Activated T-cell treated with anti-CD3 and anti-CD28 coated beads, Interleukin-2, amount 50 U/mL, for 72 hours (primary cell): ENCODE measurements at places on chromosomes 3 and 15. TPM values are rescaled to one million over a fixed set of nuclear protein-coding genes. Genes with fewer than 3 reads are reported as not detected.

DNA sequence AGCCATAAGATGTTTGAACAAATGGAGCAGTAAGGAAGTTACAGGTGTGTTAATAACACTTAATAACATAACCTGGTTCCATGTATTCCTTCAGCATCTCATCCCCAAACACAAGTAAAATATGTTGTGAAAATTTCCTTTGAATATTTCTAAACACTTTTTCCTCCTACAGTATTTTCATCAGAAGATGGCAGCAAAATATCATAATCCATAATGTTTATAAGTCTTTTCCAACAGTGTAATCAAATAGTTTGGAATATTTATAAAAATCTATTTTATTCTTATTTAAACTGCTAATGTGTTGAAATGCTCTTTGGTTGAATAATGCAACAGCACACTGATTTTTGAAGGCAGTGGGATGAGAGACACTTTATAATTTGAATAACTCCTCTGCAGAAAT is 1020.5 kb downstream of the OTOL1 start:
- DNase-seq = no peak

Gene GOLGA6D
- total RNA-seq = 0.55 TPM

DNA sequence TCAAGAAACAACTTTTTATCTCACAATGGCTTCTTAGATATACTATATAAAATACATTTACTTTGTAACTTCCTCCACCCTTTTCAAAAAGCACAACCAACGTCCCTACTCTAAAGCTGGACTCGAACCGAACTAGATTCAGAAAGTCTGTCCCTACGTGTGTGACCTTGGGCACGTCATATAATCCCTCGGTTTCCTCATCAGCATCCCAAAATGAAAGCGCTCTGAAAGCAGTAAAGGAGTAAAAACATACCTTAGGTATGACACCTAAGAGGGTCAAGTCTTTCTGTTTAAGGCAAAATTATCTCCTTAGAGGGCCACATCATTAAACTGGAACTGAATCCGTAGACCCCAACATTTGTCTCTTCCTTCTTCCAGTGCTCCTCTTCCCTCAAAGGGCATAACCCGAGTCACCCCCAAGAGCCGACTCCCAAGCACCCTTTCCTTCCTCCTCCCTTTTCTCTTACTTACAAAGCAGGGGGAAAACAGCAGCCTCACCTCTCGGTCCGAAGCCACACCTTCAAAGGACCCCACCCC is 663 bp downstream of the PDCD10 start:
- no peak for DNase-seq

- DNase-seq = no peak
Measured at GRCh38 chr15:75397494-75397893, 29.1 kb upstream of the MAN2C1 start.

Gene CHRNA5
- total RNA-seq = 2.6 TPM

Gene CPEB1
- 1.1 TPM for total RNA-seq

- DNase-seq = no peak
Measured at GRCh38 chr3:40068636-40069035, 240.9 kb upstream of the EIF1B start.
